ENCODE measurements at places on chromosomes 5 and 9. TPM values are rescaled to one million over a fixed set of nuclear protein-coding genes. Genes with fewer than 3 reads are reported as not detected.

The DMRTA1 gene
- 3.4 TPM for total RNA-seq

The TXNDC8 gene
- not detected for total RNA-seq

The ATP10B gene
- 0.96 TPM for total RNA-seq

The STPG3 gene
- total RNA-seq: not detected

The STXBP1 gene
- 7.2 TPM for total RNA-seq

The GABRA1 gene
- not detected for total RNA-seq

The HINT2 gene
- 36.4 TPM for total RNA-seq

The ZNF454 gene
- 0.64 TPM for total RNA-seq

Measured in tracheal epithelial cell (primary cell).